ENCODE measurements at places on chromosomes 2 and 18.

GRCh38 chr18:68893354-68893753 is 95.5 kb downstream of the CCDC102B start:
- no peak for DNase-seq

- DNase-seq, result no peak
Measured at GRCh38 chr2:86315084-86315483, 22.3 kb downstream of the REEP1 start.

- DNase-seq, result no peak
Measured at GRCh38 chr2:230018153-230018552, 50.6 kb downstream of the SLC16A14 start.

DNA sequence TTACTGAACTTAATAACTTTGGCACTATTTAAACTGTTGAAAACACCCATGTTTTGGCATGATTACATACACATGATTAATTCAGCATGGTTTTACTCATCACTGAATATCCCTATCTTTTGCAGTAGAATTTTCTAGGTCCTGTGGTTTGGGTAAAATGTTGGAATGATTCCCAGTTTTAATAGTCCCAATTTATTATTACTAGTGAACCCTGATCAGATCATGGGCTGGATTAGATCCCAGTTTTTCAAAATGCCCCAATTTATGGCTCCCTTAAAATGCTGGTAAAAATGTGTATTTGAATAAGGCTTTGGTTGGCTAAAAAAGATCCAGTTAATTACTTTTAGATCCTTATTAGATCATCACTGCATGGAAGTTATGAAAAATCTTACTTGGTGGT is 273.6 kb upstream of the NRP2 start:
- DNase-seq, result no peak

- no peak for DNase-seq
Measured at GRCh38 chr18:9211955-9212354, 75.4 kb downstream of the ANKRD12 start.

- DNase-seq, result peak; percentile 23
Measured at GRCh38 chr2:174971868-174972781, 33.1 kb downstream of the CHN1 start.

DNA sequence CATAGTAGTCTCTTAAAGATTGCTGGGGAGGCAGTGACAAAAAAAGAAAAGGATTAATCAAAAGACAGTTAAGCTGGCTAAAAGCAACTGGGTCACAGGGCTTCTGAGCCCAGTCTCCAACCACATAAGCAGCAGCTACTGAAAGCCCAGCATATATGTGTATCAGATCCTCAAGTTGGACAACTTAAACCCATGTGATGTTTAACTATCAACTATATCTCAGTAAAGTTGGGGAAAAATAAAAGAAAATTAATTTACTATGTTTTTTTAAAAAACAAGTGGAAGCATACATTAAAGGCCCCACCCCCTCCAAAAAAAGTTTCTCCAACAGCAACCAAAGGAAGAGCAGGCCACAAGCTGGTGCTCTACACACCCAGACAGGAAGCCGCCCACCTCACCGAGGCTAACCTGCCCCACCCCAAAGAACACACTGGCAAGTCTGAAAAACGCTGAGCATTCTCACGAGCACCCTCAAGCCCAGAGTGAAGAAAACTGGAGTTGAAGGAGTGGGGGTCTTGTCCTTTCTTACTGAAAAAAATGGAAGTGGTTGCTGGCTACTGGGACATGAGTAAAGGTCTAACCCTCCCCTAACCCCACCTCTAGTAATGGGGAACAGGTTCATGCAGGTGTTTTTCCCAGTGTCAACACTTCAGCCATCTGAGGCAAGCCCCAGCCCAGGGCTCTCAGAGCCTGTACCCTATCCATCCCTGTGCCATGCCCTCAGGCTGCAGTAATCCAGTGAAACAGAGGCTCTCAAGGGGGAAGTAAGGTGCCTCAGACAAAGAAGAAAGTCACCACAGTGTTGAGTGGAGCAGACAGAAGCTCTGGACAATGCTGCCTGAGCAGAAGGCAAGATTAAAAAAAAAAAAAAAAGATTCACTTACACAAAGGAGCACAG is 106.3 kb downstream of the GYPC start:
- no peak for DNase-seq

DNA sequence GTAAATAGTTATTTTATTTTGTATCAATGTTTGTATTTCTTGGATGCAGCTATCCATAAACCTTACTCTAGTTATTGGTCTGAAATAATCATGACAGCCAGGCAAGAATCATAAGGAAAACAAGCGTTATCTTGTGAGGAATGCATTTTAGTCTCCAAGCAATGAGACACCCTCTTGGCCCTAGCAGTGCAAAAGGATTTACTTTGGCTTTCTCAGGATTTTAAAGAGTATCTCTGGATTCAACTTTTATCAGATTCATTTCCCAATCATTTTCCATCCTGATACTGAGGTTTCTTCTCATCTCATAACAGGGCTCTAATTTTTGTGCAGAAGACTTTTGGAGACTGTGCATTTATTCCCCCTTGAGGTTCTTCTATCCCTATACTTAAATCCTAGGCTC is 480.8 kb downstream of the TMX3 start:
- no peak for DNase-seq

DNA sequence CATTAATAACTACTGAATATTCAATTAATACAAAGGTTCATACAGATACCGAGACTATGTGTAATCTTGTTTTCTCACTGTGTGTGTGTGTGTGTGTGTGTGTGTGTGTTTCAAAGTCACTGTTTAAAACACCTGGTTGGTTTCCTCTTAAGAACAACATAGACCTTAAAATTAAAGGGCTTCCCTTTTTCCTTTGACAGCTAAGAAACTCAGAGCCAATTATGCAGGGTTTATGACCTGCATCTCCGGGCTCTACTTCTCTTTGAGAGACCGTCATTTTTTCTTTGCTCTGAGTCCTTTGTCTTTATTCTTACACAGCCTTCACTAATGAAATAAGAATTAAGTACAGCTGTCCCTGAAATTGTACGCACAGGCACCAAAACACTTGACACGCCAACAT is 145.6 kb downstream of the HDAC4 start:
- DNase-seq, result no peak

GRCh38 chr2:217799563-217800432 is 203.0 kb downstream of the TNS1 start:
- no peak for DNase-seq

DNA sequence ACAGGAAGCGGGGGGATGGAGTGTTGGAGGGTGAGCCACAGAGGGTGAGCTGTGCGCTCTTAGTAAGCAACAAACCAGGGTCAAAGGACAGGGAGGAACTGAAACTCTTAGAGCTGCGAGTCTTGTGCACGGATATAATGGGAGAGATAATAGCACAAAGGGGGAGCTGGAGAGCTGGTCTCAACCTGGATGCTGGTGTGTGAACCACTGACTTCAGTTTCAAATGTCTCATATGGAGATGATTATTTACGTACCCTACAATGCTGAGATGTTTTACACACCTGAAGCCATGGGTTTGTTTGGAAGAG is 35.9 kb downstream of the PTGR3 start:
- no peak for DNase-seq

- no peak for DNase-seq
Measured at GRCh38 chr2:239398521-239398921, 2.3 kb downstream of the HDAC4 start.

DNA sequence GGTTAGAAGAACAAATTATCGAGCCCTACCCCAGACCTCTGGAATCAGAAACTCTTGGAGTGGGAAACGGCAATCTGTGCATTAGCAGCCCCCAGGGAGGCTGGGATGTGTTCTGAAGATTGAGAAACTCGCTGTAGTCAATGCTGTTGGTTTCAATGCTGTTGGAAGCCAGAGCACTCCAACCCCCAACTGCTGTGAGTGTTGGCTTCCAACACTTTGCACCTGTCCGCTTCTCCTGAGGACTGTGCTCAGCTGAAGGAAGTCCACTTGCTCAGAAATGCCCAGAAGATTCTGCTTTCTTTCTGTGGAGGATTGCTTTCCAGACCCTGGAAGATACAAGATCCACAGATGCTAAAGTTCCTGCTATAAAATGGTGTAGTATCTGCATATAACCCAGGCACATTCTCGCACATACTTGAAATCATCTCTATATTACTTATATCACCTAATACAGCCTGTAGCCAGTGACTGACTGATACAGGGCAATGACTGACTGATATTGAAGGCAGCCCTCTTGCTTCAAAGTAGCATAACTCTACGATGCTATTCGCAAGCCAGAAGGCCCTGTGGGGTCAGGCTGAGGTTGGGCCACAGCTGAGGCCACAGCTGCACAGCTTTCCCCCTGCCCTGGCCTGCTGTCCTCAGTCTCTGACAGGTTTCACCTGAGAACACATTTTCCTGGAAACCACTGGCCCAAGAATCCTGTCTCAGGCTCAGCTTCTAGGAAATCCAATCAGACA is 757.7 kb upstream of the ID2 start:
- no peak for DNase-seq

DNA sequence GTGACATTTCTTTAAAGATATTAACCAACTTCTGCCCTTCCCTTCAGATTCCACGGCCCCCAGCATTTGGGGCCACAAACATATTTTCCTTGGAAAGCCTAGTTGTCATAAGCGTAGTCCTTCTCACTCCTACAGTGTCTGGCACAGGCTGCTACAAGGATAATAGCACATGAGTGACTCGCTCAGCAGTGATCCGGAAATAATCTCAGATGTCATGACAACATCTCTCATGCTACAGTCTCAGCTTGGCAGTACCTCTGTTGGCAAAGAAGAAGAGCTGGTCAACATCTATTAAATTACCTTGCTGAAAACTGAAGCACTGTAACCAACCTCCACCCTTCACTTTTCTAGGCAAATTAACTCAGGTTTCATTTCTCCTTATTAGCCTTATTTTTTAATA is 351.7 kb downstream of the RAD51AP2 start:
- no peak for DNase-seq

GRCh38 chr2:98134172-98135005 is 47.4 kb downstream of the VWA3B start:
- no peak for DNase-seq

- DNase-seq, result no peak
Measured at GRCh38 chr18:24273596-24273995, 124.0 kb downstream of the OSBPL1A start.

GRCh38 chr18:73961804-73962203 is 185.8 kb downstream of the FBXO15 start:
- no peak for DNase-seq

DNA sequence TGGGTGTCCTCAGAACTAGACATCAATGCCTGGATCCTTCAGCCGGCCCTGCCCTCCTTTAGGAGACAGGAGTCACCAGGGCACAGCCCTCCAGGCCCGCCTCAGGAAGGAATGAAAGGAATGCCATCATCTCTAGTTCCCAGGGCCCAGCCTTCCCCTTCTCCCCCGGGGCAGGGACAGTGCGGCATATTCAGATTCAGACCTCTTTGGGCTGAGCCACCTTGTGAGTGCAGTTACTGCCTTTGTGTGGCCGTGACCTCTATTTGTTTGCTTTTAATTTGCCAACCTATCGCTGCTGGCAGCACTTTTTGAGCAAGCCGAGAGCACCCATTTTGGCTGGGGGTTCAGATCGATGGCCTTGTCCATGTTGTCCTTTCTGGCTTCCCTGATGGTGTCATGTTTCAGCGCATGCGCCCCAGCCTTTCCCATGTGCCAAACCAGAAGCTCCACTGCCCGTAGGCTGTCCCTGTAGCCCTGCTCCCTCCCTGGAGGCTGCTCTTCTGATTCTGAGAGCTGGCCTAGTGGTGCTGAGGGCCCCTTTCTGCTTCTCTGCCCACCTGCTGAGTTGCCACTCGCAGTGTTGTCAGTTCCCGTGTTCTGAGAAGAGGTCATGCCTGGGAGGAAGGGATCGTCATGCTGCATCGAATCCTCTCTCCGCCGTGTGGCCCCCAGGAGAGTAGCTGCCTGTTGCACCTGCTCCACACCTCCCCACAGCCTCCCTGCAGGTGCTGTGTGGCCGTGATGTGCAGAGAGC is 10.9 kb downstream of the ANKRD23 start:
- DNase-seq, result peak; percentile 17

DNA sequence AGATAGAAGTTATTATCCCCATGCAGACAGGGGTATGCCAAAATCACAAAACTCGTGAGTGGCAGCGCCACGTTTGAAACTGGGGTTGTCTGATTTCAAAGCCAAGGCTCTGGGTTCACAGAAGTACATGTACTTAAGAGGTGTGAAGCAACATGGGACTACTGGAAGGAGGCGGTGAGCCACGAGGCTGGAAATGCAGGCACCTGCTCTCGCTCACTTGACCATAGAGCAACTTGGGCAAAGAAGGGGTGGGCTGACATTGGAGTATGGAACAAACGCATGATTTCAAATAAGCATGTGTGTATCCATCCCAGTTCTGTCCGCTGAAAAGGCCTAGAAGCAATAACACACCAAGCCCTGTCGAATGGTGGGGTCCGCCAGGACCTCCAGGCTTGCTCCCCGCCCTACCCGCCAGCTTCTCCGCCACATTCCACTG is 593 bp upstream of the ACTR2 start:
- DNase-seq, result no peak

DNA sequence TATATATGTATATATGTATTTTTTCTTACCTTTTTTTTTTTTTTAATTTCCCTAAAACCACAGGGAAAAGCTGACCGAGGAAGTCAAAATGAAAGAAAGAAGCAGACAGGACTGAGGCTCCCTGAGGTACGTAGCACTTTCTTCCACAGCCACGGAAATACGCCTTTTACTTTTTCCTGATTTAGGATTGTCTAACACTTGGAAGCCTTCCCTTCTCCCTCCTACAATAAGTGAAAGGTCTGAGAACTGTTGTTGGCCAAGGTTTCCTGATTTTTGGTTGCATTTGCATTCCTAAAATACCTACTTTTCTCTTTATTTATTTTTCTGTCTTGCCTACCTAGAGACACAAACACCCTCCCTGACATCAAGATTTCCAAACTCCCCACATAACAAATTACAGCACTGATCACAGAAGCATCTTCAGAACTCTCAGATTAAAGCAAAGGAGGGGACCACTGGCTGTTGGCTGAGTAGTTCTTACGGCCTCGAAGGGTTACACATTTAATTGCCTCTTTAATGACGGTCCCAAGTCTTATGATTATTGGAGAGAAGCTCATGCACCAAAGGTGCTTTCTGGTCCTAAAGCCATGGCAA is 778.5 kb upstream of the FANCL start:
- DNase-seq, result no peak

GRCh38 chr2:105775809-105776559 is 31.3 kb downstream of the NCK2 start:
- no peak for DNase-seq

- DNase-seq, result peak; percentile 95
Measured at GRCh38 chr2:113240150-113240914, 38.4 kb downstream of the PAX8 start.

Data from smooth muscle cell of the brain vasculature (primary cell).